Hepatocyte (in vitro differentiated cells): ENCODE measurements at places on chromosomes 5 and 9.

- H3K4me1 ChIP-seq = no peaks in the 10 kb centered on the region
- no peak for DNase-seq
- H3K36me3 ChIP-seq = no peaks in the 10 kb centered on the region
- no peaks in the 10 kb centered on the region for H3K27me3 ChIP-seq
These were observed 219.9 kb upstream of the BRINP1 start for GRCh38 chr9:119588874-119589744.

- peak overlapping the region; percentile 43 for H3K27ac ChIP-seq
- H3K36me3 ChIP-seq = no peaks in the 10 kb centered on the region
- no peaks in the 10 kb centered on the region for H3K4me1 ChIP-seq
- H3K4me3 ChIP-seq = no peak overlapping the region
These were observed 3.7 kb upstream of the GNPDA1 start for GRCh38 chr5:142016556-142016955.

GRCh38 chr9:120210274-120210673 is 369.7 kb downstream of the CDK5RAP2 start:
- no peak for DNase-seq
- no peaks in the 10 kb centered on the region for H3K4me1 ChIP-seq
- no peak overlapping the region for H3K4me3 ChIP-seq
- H3K27ac ChIP-seq = no peak overlapping the region
- no peaks in the 10 kb centered on the region for H3K27me3 ChIP-seq

DNA sequence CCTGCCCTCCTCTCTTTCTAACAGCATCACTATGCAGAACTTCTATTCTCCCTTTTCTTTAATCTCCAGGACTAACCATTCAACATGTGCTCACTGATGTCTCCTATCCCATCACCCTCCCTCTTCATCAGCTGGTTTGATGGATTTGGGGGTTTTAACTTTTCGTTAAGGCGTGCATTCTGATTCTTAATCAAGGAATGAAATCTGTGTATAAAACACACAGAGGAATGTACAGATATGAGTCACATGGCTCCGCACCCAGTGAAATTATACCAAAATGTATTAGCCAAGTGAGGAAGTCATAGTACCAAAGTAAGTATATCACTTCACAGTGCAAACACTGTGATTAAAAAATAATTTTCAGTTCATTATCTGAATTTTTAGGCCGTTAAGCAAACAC is 35.2 kb downstream of the MARCHF11 start:
- H3K27me3 ChIP-seq = peaks cover 7% of the 10 kb centered on the region
- H3K36me3 ChIP-seq = no peaks in the 10 kb centered on the region

DNA sequence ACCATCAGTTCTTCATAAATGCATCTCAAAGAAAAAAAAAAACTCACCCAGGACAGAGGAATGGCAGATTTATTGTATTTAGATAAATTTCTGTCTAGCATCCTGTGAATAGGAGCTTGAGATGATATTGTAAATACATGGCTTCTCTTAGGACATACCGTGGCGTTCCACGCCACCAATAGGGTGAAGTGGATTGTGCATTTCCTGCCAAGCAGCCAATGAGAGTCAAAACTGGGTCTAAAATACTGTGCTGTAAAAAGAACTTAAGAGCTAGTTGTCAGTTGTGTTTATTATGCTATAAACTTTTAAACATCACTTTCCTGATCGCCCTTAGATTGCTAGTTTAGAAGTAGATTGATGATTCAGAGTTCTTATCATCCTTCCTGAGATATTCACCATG is 20.9 kb upstream of the TRPM6 start:
- H3K4me3 ChIP-seq = no peak overlapping the region
- H3K36me3 ChIP-seq = no peaks in the 10 kb centered on the region
- H3K27ac ChIP-seq = no peak overlapping the region
- no peaks in the 10 kb centered on the region for H3K27me3 ChIP-seq

DNA sequence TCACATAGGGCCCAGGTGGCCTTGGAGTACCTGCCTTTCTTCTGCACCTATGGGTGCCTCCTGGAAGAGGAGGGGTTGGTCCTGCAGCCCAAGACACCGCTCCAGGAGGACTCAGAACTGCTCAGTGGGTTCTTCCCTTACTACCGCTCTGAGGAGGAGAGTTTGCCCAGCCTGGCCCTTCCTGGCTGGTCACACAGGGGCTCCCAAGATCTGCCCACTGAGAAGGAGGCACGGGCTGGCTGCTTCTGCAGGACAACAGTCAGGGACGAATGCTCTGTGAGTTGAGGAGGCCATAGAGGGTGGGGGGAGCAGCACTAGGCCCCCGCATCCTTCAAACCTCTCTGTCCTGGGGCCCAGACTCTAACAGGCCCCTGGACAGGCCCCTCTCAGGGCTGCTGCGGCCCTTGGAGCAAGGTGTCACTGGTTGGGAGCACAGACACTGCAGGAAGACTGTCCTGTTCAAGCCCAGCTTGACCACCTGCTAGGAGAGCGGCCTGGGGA is 9.9 kb upstream of the SLC25A48 start:
- H3K36me3 ChIP-seq = no peaks in the 10 kb centered on the region
- H3K4me3 ChIP-seq = no peak overlapping the region
- no peak overlapping the region for H3K27ac ChIP-seq
- DNase-seq = no peak
- no peaks in the 10 kb centered on the region for H3K4me1 ChIP-seq

- H3K4me1 ChIP-seq = no peaks in the 10 kb centered on the region
- no peak overlapping the region for H3K27ac ChIP-seq
- no peak for DNase-seq
- no peaks in the 10 kb centered on the region for H3K36me3 ChIP-seq
These were observed 192.8 kb downstream of the MED10 start for GRCh38 chr5:6185574-6185973.

DNA sequence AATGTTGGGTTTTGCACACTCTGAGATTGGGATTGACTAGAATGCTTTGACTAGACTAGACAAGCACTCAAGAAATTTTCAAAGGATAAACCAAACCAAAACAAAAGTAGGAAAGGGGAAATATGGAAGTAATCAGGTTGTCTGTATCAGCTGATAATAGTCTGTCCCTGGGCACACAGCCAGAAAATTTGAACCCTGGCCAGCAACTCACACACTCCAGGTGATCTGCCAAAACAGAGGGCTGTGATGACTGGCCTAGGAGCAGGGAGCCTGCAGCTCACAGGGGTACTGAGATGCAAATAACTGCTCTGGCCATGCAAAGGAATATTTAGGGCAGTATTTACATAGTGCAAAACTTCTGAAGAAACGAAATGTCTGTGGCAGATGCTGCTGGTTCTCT is 112.3 kb upstream of the SMIM23 start:
- H3K4me1 ChIP-seq = no peaks in the 10 kb centered on the region
- H3K4me3 ChIP-seq = no peak overlapping the region
- no peak for DNase-seq
- no peak overlapping the region for H3K27ac ChIP-seq
